Muscle of arm (tissue), 14 donors: ENCODE measurements at places on chromosomes 16 and 17. TPM values are rescaled to one million over a fixed set of nuclear protein-coding genes. Genes with fewer than 3 reads are reported as not detected.

DNA sequence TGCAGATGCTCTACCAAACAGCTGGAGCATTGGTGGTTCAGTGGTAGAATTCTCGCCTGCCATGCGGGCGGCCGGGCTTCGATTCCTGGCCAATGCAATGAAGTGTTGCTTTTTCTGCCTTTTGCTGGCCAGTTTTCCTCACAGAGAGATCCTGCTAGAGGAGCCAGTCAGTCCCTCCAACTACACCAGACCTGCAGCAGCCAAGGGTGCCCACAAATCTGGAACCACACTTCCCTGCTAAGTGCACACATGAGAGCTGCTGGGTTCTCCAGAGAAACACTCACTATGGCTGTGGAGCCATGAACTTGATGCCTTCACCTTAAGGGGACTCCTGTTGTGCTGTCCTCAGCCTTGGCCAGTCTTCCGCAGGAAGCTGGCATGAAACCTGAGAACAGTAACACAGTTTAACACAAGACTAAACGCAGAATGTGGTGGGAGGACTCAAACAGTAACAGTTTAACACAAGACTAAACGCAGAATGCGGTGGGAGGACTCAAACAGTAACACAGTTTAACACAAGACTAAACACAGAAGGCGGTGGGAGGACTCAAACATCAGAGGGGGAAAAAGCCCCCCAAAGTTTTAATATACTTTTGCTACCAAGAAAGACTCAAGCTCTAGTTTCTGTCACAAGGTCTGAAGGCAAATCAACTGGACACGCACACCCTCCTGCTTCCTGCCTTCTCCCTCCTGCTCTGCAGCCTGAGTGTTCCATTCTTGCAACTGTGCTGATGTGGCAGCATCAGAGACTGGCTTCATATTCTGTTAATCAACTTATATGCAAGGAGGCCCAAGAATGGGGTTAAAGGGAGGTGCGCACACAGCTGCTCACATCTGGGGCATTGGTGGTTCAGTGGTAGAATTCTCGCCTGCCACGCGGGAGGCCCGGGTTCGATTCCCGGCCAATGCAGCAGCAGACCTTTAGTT lies 12.0 kb downstream of the VAC14 start:
- DNase-seq, result peak; percentile 87

DNA sequence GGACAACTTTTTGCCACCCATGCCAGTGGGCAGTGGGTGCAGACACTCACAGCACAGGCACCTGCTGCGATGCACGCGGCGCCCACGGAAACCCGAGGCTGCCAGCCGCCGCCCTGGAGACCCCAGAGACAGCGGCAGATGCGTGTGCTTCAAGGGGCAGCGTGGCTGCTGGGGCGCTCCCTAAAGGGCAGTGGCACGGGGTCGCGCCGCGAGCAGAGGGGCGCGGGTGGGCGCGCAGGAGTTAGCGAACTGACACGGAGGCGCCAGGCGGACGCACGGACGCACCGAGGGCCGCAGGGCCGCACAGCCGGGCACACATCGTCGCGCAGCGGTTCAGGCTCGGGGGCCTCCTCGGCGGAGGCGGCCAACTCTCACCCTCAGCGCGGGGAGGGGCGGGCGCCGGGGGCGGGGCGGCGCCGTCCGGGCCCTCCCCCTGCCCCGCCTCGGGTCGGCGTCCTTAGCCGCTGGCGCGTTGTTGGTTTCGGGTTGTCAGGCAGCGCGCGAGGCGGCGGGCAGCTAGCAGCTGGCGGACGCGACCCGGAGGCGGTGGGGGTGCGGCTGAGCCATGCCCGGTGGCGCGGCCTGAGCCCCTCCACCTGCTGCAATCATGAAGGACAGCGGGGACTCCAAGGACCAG lies at the start of gene KIF19:
KIF19 (plus strand) TSS at position 484 of the 637 bp plus-strand sequence; CDS start at position 608, 124 bp downstream.
- no peak for DNase-seq

- no peak for DNase-seq
These were observed 54.8 kb downstream of the N4BP1 start for GRCh38 chr16:48555155-48555554.

Gene NLRC3
- polyA plus RNA-seq, result 1.3 TPM

Gene TAOK1
- polyA plus RNA-seq, result 35.1 TPM

GRCh38 chr17:68294617-68295016 lies 3.3 kb downstream of the ARSG start:
- DNase-seq, result no peak

DNA sequence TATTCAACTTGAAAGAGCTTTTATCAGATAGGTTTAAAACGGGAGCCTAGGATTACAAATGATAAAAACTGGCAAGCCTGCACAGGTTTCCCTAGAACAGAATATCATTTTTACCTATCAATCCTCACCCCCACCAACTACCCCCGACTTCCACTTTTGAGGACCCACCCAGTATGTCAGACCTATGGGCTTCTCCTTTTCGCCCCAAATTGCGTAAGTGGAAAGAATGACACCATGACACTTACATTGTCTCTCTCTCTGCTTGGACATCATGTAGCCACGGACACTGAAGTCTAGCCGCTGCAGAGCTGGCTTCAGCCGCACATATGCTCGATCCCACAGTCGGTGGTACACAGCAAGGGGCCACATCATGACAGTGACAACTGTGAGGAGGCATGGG lies 7.4 kb upstream of the PSMC3IP start:
- no peak for DNase-seq

GRCh38 chr16:7318686-7319085 lies 14.0 kb upstream of the RBFOX1 start:
- no peak for DNase-seq

DNA sequence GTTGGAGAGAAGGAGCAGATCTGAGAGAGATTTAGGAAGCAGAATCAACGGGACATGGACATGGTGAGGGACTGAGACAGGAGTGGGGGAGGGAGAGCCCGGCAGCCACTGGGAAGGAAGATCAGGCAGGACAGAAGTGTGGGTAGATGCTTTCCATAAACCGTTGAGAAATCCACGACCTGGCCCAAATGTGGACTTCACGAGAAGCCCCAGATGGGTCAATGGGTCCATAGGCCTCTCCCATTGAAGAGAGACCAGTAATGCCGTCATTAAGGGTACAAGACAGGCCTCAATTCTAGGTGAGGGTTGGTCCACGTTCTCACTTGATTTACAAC lies 530 bp upstream of the CCL22 start:
- no peak for DNase-seq

GRCh38 chr16:78645657-78646056 lies 546.2 kb downstream of the WWOX start:
- DNase-seq, result no peak

- DNase-seq, result no peak
These were observed 139.5 kb downstream of the CMIP start for GRCh38 chr16:81583893-81584631.

DNA sequence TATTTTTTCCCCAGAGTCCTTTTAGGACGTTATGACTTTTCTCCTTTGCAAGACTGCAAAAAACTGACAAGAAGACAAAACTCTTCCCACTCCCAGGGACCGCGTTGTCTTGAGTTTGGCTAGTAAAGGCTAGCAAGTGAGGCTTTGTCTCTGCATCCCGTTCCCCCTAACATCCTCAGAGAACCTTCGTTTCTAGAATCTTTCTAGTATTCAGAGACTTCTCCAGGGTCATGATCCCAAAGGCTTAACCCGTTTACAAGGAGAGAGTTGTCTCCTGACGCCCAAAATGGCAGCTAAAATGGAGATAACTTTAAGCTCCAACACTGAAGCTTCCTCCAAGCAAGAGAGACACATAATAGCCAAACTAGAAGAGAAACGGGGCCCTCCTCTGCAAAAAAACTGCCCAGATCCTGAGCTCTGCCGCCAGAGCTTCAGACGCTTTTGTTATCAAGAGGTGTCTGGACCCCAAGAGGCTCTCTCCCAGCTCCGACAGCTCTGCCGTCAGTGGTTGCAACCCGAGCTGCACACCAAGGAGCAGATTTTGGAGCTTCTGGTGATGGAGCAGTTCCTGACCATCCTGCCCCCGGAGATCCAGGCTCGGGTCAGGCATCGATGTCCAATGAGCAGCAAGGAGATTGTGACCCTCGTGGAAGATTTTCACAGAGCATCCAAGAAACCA lies 843 bp downstream of the ZNF174 start:
- DNase-seq, result peak; percentile 5

DNA sequence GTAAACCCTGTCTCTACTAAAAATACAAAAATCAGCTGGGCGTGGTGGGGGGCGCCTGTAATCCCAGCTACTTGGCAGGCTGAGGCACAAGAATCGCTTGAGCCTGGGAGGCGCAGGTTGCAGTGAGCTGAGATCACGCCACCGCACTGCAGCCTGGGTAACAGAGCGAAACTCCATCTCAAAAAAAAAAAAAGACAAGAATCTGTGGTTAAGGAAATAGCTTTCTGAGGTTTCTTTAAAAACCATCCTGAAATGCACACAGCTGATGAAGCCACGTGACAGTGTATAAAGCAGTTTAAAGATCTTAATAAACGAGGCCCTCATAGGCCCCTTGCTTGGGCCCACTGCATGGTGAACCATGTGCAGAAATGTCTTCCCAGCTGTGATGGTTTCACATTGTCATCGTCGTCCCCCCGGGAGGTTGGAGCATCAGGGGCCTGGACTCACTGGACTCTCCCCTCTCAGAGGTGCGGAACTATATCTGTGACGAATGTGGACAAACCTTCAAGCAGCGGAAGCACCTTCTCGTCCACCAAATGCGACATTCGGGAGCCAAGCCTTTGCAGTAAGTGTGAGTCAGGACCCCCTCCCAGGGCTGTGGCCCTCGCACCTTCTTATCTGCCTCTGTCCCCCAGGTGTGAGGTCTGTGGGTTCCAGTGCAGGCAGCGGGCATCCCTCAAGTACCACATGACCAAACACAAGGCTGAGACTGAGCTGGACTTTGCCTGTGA lies 16.2 kb downstream of the ZNF276 start:
- DNase-seq, result no peak

- DNase-seq, result peak; percentile 77
These were observed 501.6 kb upstream of the PSMD7 start for GRCh38 chr16:73794994-73795393.

DNA sequence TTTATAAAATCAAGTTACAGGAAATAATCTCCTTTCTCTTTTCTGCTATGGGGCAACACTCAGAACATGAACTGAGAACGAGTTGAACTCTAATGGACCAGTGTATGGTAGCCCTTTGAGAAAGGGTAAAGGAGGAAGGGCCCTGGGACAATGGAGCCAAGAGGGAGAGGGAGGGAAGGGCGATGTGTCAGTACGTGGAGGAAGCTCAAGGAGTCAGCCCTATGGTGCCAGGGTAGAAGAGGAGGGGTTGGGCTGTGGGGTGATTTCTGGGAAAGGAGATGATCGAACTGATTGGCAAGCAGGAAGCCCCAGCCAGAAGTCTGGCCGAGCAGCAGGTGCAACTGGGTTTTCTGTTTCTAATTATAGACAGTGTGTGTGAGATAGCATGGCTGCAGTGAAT lies 4.3 kb upstream of the WIPI1 start:
- no peak for DNase-seq

GRCh38 chr17:3738562-3739295 lies 15.0 kb downstream of the HASPIN start:
- DNase-seq, result no peak

DNA sequence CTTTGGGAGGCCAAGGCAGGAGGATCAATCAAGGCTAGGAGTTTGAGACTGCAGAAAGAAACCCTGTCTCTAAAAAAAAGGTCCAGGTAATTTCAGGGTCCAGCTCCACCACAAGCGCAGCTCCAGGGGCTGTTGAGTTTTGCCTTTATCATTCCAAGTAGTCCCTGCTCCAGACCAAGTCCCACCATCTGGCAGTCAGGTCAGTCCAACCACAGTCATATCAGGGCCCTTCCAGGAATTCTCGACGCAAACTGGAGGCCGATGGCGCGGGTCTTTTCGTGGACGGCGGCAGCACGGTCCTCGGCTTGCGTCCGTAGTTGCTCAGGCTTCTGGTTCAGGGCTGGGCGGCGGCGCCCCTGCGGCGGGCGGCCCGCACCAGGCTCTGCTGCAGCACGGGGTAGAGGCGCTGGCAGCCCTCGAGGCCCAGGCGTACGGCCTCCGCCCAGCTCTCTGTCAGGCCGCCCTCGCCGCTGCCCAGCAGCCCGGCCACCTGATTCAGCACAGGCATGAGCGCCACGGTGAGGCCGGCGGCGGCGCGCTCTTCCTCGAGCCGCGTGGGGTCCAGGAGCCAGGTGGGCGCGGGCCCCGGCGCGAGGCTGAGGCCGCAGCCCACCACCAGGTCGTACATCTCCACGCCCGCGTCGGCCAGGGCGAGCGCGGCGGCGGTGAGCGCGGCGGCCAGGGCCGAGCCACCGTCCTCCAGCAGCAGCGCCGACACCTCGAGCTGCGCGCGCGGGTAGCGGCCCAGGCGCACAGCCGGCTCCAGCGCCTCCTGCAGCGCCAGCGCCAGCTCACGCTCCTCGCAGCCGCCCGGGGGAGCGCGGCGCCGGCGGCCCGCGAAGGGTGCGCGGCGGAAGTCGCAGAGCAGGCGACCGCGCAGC lies 752 bp downstream of the EXOSC6 start:
- DNase-seq, result no peak

DNA sequence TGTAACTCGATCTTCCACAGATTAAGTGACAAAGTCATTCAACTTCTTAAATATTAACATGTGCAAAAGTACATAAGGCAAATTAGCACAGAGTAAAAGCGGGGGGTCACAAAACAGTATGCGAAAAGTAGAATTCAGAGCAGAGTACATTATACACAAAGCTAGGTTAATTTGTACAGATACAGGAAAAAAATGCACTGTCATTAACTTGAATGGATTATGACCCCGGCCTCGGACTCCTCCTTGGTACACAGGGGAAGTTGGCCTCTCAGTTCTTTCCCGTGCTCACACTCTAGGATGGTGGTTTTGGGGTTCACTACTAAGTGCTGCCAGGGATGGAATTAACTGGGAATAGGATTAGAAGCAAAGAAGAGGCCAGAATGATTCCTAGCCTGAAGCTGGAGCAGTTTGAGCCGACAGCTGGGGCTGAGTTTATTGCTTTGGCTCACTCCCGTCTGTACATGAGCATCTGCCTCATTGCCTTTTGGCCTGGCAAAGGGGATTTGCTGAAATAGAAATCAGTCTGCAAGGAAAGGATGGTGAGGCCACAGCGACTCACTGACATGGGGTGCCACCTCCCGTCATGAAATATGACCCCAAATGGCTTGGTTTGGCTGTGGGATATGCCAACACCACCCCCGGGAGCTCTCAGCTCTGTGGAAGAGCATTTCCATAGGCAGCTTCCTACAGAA lies 23.6 kb downstream of the NTN1 start:
- no peak for DNase-seq

- no peak for DNase-seq
These were observed 10.1 kb upstream of the RASD1 start for GRCh38 chr17:17506181-17506741.

DNA sequence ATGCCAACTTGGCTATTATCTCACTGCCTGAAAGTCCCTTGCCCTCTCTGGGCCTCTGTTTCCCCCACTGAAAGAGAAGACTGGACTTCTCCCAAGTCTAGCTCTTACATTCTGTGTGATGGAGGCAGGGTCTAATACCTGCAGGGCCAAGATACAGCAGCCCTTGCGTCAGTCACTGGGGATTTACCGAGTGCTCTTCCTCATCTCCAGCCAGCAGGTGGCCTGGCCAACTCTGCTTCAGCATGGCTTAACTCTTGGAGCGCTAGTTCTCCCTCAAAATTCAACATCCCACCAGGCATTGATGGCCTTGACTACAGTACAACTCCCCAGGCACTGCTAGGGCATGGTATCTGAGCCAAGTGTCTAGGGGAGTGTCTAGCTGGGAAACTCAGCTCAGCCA lies 19.9 kb upstream of the MTMR4 start:
- no peak for DNase-seq

Gene SDR42E2
- polyA plus RNA-seq, result 0.08 TPM
